ENCODE measurements at places on chromosomes 7 and 10. TPM values are rescaled to one million over a fixed set of nuclear protein-coding genes. Genes with fewer than 3 reads are reported as not detected.

DNA sequence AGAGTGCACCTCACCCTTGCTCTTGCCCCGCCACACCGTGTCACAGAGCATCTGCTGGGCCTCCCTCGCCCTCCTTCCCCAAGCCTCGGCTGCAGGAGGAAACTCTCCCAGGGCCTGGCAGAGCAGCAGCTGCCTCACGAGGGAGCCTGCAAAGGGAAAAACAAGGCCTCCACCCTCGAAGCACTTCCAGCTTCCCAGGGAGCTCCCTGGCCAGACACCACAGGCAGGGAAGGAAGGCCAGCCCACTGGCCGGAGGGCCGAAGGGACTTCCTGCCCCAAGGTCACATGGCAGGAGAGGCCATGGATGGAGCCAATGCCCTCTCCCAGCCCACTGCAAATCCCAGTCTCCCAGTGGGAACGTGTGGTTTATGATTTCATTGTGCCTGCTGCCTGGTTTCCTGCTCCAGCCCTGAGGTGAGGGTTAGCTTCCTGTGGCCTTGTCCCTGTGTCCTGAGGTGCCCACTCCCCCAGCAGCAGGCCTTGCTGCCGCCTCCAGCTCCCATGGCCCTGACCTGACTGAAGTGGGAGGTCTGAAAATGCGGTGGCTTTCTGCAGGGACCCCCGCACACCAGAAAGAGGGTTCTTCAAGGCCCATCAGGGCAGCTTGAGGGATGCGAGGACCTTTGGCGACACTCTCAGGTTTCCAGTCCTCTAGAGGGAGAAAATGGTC is 100.5 kb upstream of the PPIF start:
- peak overlapping the region; percentile 91 for H3K27ac ChIP-seq
- H3K27me3 ChIP-seq, result no peaks in the 10 kb centered on the region
- peak; percentile 64 for DNase-seq
- no peaks in the 10 kb centered on the region for H3K36me3 ChIP-seq
- no peak overlapping the region for H3K4me3 ChIP-seq

- H3K27ac ChIP-seq, result no peak overlapping the region
- no peak for DNase-seq
- H3K36me3 ChIP-seq, result no peaks in the 10 kb centered on the region
- peaks cover 10% of the 10 kb centered on the region for H3K4me1 ChIP-seq
- H3K27me3 ChIP-seq, result no peaks in the 10 kb centered on the region
Observed at GRCh38 chr7:106151459-106152312, 39.6 kb upstream of the SYPL1 start.

DNA sequence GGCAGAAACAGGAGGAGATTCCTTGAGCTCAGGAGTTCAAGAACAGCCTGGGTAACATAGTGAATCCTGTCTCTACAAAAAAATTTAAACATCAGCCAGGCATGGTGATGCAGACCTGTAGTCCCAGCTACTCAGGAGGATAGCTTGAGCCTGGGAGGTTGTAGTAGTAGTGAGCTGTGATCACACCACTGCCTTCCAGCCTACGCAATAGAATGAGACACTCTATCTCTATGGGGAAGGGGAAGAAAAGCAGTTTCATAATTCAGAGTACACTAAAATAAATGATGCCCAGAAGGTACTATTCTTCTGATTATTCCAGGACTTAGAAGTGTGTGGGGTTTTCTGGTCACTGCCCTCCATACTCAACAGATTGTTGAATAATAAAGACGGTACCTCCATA is 177.3 kb downstream of the KMT2E start:
- no peaks in the 10 kb centered on the region for H3K27me3 ChIP-seq
- no peaks in the 10 kb centered on the region for H3K36me3 ChIP-seq
- no peaks in the 10 kb centered on the region for H3K4me1 ChIP-seq
- H3K27ac ChIP-seq, result no peak overlapping the region

DNA sequence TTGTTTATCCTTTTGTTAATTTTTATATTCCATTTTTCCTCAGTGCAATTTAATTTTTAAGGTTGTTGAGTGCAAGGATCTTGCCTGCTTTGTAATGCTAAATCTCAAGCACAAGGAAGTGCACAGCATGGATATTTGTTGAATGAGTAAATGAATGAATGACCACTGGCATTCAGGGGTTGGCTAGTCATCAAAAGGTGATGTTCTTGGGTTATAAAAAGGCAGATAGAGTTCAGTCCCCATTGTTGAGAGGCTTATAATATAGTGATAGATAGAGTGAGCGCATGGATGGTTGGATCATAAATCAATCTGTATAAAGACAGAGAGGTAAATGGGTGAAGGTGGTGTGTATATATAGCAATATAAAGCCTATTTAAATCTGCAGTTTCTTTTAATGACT is 193.2 kb upstream of the KLF6 start:
- no peak for DNase-seq

- H3K4me3 ChIP-seq, result no peak overlapping the region
- no peaks in the 10 kb centered on the region for H3K4me1 ChIP-seq
- H3K36me3 ChIP-seq, result no peaks in the 10 kb centered on the region
- H3K27ac ChIP-seq, result no peak overlapping the region
Observed at GRCh38 chr7:113608782-113609181, 310.0 kb downstream of the PPP1R3A start.

- no peak for DNase-seq
- H3K4me3 ChIP-seq, result no peak overlapping the region
- no peaks in the 10 kb centered on the region for H3K4me1 ChIP-seq
- H3K27me3 ChIP-seq, result no peaks in the 10 kb centered on the region
- H3K36me3 ChIP-seq, result no peaks in the 10 kb centered on the region
- H3K27ac ChIP-seq, result no peak overlapping the region
Observed at GRCh38 chr10:71627956-71628355, 91.6 kb downstream of the C10orf105 start.

- no peaks in the 10 kb centered on the region for H3K36me3 ChIP-seq
- no peak for DNase-seq
- no peaks in the 10 kb centered on the region for H3K4me1 ChIP-seq
- H3K27me3 ChIP-seq, result no peaks in the 10 kb centered on the region
- H3K4me3 ChIP-seq, result no peak overlapping the region
Observed at GRCh38 chr10:75195035-75195763, 15.4 kb upstream of the VDAC2 start.

GRCh38 chr10:50395271-50395670 is 144.0 kb upstream of the ASAH2 start:
- no peaks in the 10 kb centered on the region for H3K27me3 ChIP-seq
- no peak overlapping the region for H3K4me3 ChIP-seq
- no peaks in the 10 kb centered on the region for H3K36me3 ChIP-seq
- H3K4me1 ChIP-seq, result no peaks in the 10 kb centered on the region
- no peak for DNase-seq

The COL1A2 gene
- 31.8 TPM for total RNA-seq

The ZNF117 gene
- total RNA-seq, result 10.5 TPM
